ENCODE measurements at places on chromosomes 3 and 15. TPM values are rescaled to one million over a fixed set of nuclear protein-coding genes. Genes with fewer than 3 reads are reported as not detected.
A peak's percentile ranks its signal among the peaks of the same experiment; 100 is the strongest.

- H3K36me3 ChIP-seq = no peaks in the 10 kb centered on the region
- no peak for DNase-seq
- H3K4me1 ChIP-seq = no peaks in the 10 kb centered on the region
- no peak overlapping the region for H3K27ac ChIP-seq
- H3K27me3 ChIP-seq = no peaks in the 10 kb centered on the region
Measured at GRCh38 chr3:61180206-61180605, 71.0 kb downstream of the FHIT start.

DNA sequence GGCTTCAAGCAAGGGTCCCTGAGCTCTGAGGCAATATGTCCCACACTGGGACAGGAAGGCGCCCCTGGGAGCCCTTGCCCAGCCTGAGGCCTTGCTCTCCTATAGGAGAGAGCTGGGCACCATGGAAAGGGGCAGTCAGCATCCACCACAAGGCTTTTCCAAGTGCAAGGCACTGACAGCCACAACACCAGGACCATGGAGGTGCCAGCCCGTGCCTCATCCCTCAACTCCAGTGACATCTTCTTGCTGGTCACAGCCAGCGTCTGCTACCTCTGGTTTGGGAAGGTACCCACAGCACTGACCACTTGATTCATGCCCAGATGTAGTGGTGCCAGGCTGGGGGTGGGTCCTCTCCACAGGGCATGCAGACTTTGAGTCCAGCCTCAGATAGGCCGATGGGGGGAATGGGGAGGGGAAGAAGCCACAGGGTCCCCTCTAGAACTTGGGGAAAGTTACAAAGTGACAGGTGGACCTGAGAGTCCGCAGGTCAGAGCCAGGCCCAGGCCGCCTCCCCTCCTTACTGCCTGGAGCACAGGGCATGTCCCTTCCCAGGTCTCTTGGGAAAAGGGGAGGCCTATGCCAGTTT is 11.8 kb downstream of the VILL start:
- peak; percentile 67 for DNase-seq
- no peaks in the 10 kb centered on the region for H3K27me3 ChIP-seq
- H3K4me3 ChIP-seq = no peak overlapping the region
- peaks cover 35% of the 10 kb centered on the region for H3K4me1 ChIP-seq
- H3K27ac ChIP-seq = no peak overlapping the region

GRCh38 chr3:72818092-72818773 is 30.0 kb downstream of the SHQ1 start:
- no peak overlapping the region for H3K4me3 ChIP-seq
- H3K36me3 ChIP-seq = no peaks in the 10 kb centered on the region
- DNase-seq = no peak
- no peaks in the 10 kb centered on the region for H3K27me3 ChIP-seq
- no peak overlapping the region for H3K27ac ChIP-seq

WDR93 gene
- total RNA-seq = not detected

- no peaks in the 10 kb centered on the region for H3K36me3 ChIP-seq
- no peak overlapping the region for H3K4me3 ChIP-seq
- DNase-seq = no peak
Measured at GRCh38 chr15:93848076-93848475, 383.3 kb upstream of the MCTP2 start.

CATSPER2 gene
- 6.6 TPM for total RNA-seq

BUB1B gene
- 0.36 TPM for total RNA-seq

IRAK2 gene
- total RNA-seq = 3.6 TPM

CYP1A1 gene
- 4.7 TPM for total RNA-seq

GNAT1 gene
- not detected for total RNA-seq

DNA sequence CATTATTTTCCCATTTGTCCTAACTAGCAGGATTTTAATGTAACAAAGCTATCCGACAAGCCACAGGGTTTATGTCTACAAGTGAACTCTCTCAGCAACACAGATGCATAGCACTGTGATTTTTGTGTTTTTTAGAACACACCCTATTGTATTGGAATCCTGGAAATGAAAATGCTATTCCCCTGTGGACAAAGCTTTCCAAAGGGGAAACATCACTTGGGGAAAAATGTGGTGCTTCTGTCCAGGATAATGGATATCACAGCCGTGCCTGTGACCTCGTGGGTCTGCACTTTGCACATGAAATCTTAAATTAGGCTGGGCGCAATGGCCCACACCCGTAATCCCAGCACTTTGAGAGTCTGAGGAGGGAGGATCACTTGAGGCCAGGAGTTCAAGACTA is 60.6 kb downstream of the EFCAB12 start:
- no peaks in the 10 kb centered on the region for H3K4me1 ChIP-seq
- no peaks in the 10 kb centered on the region for H3K27me3 ChIP-seq
- no peak overlapping the region for H3K27ac ChIP-seq
- H3K36me3 ChIP-seq = no peaks in the 10 kb centered on the region
- DNase-seq = no peak

DNA sequence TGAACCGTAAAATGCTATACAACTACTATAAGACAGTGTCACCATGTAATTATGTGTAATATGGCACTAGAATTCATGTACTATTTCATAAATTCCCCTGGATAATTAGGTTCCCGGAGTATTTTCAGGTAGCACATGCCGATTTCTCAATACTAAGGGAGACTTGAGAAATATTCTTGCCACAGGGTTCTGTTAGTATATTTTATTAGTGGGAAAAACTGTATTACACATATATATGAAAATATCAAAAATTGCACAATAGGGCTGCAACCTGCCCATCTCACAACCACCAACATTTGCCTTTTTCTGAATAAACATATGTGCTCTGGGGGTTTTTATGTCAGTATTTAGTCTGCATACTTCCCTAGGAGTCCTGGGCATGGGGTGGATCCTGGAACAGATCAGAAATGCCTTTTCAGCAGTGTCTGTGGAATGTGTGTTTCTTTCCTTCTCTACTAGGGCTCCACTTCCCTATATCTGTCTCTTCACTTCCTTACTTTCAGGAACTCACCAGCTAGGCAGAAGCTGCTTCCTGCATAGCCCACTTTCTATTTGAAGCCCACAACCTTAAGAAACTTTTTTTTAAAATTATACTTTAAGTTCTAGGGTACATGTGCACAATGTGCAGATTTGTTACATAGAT is 87.5 kb downstream of the RPL39L start:
- DNase-seq = no peak
- no peaks in the 10 kb centered on the region for H3K36me3 ChIP-seq
- H3K27me3 ChIP-seq = no peaks in the 10 kb centered on the region
- no peak overlapping the region for H3K27ac ChIP-seq

DNA sequence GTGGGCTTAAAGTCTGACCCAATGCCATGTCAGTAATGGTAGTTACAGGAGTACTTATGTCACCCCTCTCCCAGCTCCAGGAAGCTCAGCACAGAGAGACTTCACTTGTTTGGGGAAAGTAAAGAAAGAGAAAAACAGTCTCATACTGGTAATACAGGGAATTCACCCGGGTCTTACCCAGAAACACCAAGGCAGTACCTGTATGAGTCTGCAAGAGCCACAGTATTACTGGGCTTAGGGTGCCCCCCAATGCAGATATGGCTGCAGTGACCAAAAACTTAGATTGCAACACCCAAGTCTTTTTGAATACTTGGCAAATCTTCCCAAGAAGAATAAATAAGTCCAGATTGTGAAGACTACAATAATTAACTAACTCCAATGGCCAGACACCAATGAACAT is 622.1 kb downstream of the IGSF11 start:
- H3K4me3 ChIP-seq = no peak overlapping the region
- no peak for DNase-seq

- H3K4me3 ChIP-seq = no peak overlapping the region
- peaks cover 8% of the 10 kb centered on the region for H3K27me3 ChIP-seq
- DNase-seq = no peak
- no peak overlapping the region for H3K27ac ChIP-seq
- H3K36me3 ChIP-seq = no peaks in the 10 kb centered on the region
- H3K4me1 ChIP-seq = peaks cover 23% of the 10 kb centered on the region
Measured at GRCh38 chr15:100338247-100338646, 3.5 kb downstream of the ADAMTS17 start.

SNX22 gene
- not detected for total RNA-seq

SERPINI2 gene
- total RNA-seq = not detected

DNA sequence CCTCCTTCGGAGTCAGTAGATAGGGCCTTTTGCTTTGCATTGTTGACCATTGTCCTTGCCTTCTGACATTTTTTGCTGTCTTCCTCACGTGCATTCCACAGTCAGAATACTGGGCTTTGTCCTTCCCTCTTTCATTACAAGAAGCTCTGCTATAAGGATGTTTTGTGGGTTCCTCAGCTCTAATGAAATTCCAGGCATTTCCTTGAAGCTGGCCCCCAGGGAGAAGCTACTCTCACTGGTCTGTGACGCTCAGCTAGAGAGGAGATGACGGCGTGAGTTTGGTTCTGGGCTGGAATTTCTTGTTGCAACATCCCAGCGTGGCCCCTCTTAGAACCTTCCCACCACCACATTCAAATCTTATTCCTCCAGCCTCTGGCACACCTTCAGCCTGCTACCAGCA is 210.2 kb downstream of the TJP1 start:
- H3K27me3 ChIP-seq = no peaks in the 10 kb centered on the region
- H3K27ac ChIP-seq = no peak overlapping the region
- no peaks in the 10 kb centered on the region for H3K4me1 ChIP-seq
- no peak overlapping the region for H3K4me3 ChIP-seq

SIDT1 gene
- 0.81 TPM for total RNA-seq

- no peak overlapping the region for H3K4me3 ChIP-seq
- H3K27me3 ChIP-seq = no peaks in the 10 kb centered on the region
- no peak for DNase-seq
- H3K27ac ChIP-seq = no peak overlapping the region
Measured at GRCh38 chr15:78323693-78324092, 16.5 kb upstream of the CRABP1 start.

DNA sequence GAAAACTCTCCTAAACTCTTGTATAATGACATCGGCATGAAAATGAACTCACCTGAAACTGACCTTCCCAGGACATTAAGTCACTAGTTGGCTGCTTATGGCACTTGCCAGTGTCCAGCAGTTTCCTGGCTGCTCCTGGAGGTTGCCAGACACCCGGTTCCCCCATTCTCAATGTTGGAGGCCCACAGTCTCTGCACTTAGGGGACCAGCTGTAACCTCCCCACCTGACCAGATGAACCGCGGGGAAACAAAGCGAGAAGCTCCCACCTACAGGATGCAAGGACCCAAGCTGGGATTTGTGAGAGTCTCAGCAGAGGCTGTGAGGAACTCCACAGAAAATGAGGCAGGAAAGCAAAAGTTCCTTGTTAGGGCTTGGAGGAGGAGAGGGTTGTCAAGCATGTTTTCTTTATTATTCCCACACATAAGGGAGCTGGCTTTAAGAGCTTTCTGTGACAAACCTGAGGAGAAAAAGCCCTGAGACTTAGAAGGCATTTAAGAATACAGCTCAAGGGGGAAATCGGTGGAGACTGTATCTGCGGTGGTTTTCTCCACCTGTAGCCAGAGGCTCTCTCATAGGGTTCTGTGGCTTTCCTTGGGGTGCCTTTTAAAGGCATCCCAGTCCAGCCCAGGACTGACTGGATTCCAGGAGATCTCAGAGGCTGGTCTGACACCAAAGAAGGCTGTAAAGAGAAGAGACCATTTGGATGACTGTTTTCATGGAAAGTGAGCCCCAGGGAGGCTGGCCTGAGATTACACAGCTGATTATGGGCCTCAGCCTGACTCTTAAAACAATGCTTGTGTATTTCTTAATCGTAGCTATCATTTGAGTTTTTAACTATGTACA is 4.6 kb downstream of the TPM1 start:
- peaks cover 45% of the 10 kb centered on the region for H3K4me1 ChIP-seq
- DNase-seq = no peak
- peaks cover 17% of the 10 kb centered on the region for H3K36me3 ChIP-seq

DNA sequence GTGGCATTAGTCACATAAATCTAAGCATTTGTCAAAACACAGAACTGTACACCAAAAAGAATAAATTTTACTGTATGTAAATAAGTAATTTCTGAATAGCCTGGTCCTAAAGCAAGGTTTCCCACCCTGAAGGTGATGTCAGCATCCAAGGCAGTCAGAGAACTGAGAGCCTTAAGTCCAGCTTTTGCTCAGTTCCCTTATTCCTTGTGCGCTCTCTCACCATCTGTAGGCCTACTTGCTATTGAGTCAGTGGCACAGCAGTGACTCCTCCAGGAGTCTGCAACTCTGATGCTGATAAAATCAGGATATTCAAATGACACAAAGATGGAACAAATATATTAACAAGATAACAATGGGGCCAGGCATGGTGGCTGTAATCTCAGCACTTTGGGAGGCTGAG is 22.3 kb downstream of the VPS39 start:
- no peak overlapping the region for H3K27ac ChIP-seq
- H3K4me3 ChIP-seq = no peak overlapping the region
- DNase-seq = no peak
- peaks cover 97% of the 10 kb centered on the region for H3K36me3 ChIP-seq
- H3K4me1 ChIP-seq = no peaks in the 10 kb centered on the region
- H3K27me3 ChIP-seq = no peaks in the 10 kb centered on the region

DNA sequence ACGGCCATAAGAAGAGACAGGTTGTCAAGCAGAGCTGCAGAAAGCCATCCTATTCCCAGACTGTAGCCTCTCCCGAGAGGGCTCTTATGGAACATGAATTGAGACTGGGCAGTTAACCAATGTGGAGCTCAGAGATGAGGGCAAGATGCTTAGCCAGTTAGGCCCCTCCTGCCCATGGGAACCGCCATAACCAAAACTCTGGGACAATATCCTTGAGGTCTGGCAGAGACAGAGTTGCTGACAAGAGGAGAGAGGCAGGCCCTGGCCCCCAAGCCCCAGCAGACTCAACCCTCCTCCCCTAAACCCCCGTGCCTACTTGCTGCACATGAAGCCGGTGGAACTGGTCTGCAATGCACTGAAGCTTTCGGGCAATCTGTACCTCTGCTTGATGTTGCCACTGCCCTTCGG is 4.8 kb downstream of the BMF start:
- H3K4me3 ChIP-seq = peak overlapping the region; percentile 22
- DNase-seq = no peak
- no peaks in the 10 kb centered on the region for H3K27me3 ChIP-seq
- H3K27ac ChIP-seq = peak overlapping the region; percentile 80
- H3K4me1 ChIP-seq = peaks cover 90% of the 10 kb centered on the region

HES1 gene
- total RNA-seq = 18.4 TPM

DNA sequence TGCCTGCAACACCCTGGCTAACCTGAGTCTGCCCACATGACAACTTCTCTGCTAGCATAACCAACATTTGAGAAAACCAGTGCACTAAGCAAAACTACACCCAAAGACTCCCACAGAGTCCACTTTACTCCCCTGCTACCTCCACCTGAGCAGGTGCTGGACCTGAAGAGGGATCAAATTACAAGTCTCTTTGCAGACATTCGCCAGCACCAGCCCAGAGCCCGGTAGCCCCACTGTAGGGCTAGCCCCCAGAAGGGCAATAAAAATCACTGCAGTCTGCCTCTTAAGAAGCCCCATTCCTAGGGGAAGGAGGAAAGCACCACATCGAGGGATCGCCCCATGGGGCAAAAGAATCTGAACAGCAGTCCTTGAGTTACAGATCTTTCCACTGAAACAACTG is 472.2 kb downstream of the GRM7 start:
- DNase-seq = no peak
- no peaks in the 10 kb centered on the region for H3K27me3 ChIP-seq

DNA sequence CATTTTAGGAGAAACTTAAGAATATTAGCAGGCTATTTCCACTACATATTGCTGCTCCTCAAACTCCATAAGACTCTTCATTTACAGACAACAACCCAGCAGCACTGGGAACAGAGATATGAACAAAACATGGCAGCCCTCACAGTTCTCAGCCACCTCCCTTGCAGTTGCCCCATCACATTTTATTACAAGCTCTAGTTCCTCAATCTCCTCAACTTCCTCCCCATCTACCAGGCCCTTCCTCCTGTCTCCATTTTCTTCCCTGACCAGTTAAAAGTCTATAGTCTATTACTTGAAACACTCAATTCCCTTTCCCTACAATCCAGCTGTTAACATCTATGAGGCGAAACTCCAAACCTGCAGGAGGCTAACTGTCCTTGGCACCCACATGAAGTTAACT is 412.5 kb downstream of the TBC1D5 start:
- no peak for DNase-seq
- no peaks in the 10 kb centered on the region for H3K27me3 ChIP-seq
- no peak overlapping the region for H3K27ac ChIP-seq

Data from sigmoid colon (tissue), 7 donors.